ENCODE measurements at places on chromosomes 5 and 9.

DNA sequence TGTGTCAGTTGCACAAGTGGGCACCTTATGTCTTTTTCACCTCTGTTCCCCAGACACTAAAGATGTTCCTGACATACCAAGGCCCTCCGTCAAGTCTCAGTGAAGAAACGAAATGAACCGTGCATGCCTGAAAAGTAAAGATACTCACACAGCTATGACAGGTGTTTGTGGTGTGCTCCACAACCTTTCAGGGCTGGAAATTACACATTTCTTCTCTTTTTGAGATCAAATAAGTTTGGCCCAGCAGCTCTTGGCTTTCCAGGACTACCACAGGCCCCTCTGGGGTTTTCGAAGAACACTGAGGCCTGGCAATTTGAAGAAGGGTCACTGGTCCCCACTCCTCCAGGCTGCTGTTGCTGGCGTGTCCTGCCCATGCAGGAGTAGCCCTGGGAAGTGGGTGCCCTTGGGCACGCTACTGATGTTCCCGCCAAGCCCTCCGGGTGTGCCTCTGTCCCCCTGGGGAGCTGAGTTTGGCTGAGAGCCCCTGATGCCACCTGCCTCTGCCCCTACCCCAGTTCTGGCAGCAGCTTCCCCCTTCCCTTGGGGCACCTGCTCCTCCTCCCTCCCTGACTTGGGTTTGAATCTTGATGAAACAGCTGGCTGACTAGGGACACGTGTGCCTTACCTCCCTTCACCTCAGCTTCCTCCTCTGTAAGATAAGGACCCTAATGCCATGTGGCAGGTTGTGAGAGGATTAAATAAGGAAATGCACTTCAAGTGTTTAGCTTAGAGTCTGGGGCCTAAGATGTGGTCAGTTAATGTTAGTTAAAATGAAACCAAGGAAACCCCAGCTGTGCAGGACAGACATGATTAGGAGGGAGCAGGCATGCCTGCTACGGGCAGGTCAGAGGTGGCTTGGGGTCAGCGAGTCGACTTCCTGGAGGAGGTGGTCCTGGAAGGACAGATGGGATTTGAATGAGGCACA is 49.1 kb upstream of the GADD45G start:
- peak; percentile 8 for DNase-seq

DNA sequence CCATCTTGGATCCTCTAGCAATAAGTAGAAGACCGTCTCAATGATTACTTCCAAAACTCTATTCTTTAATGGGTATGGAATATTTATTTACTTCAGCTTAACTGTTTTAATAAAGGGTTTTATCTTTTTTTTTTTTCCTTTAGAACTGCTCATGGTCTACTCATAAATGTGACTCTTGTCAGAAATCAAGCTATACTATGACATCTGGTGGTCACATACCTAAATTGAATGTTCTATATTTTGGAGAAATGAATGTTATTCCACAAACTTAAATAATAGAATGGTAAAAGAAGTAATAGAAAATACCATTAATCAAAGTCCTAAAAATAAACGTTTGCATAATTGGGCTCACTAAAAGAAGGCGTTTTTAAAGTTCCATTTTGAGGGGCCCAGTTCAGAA is 131.2 kb upstream of the PLCXD3 start:
- no peak for DNase-seq

DNA sequence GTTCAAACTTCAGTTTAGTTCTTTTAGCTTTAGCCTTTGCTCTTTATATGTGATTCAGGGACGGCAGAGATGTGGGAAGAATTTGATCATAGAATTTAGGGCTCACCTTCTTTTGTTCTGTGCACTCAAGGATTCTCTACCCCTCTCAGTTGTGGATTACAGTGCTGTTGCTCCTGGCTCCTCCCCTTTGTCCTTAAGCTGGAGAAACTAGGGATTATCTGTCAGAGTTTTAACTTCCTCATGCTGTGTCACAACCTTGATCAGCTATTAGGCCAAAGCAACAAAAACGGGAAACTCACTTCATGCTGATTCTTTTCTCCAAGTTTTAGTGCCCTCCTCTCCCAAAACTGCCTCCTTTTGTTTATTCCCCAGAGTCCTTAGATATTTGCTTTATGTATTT is 13.0 kb upstream of the PCDHAC2 start:
- no peak for DNase-seq

DNA sequence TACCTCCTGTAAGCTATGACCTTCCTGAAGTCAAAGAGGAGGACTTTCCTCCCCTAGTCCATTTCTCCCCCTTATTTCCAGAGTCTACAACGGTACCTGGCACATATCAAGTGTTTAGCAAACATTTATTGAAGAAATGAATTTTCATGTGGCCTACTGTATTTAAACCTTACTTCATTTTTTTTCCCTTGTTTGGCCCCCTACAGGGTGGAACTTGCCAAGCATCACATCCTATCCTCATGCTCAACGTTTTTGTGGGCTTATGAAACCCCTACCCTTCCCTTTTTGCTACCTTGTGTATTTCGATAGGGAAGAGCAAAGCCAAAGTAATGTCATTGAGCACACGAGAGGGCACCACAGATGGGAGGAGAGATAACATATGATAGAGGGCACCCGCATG is 1857.8 kb upstream of the WWC1 start:
- DNase-seq: no peak

DNA sequence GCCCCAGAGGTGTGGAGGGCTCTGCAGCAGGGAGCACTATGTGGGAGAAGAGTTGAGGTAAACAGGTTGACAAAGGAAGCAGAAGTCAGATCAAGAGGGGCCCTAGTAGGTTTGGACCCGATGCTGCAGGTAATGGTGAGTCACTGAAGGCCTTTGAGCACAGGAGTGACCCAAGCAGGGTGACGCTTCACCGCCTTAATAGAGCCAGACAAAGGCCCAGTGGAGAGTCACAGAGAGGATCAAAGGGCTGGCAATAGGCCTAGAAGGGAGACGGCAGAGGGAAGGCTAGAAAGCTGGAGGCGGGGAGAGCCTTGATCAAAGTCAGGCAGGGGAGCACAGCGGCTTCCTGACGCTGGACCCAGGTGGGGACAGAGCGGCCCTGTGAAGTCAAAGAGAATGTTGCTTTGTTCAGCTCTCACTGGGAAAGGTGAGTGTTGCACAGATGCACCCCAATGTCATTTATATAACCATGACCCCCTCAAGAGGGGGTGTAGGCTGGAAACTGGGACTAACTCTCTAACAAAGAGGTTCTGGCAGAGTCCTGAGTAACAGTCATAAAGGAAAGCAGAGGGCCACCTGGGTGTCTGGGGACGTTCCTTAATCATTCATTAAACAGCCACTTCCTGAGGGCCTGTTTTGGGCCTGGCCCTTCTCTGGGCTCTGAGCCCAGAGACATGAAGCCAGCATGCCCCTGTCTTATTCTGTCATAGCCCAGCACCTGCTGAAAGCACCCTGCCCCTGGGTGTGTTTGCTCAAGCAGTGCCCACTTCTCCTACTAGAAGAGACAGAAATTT is 9.8 kb upstream of the CPLX2 start:
- no peak for DNase-seq

- no peak for DNase-seq
Observed at GRCh38 chr5:164115420-164115819, 610.0 kb downstream of the MAT2B start.

GRCh38 chr5:136182618-136183017 is 10.3 kb downstream of the SMIM32 start:
- no peak for DNase-seq

DNA sequence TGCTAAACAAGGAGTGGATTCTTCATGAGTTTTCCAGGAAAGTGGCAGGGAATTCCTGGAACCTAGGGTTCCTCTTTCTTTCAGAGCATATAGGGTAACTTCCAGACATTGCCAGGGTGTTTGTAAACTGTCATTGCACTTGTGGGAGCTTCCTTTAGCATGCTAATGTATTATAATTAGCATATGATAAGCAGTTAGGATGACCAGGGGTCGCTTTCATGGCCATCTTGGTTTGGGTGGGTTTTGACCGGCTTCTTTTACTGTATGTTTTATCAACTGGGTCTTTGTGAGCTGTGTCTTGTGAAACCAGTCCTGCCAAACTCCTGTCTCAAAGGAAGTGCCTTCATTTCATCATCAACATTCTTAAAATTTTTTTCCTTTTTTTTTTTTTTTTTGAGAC is 11.9 kb upstream of the MELK start:
- DNase-seq: no peak

DNA sequence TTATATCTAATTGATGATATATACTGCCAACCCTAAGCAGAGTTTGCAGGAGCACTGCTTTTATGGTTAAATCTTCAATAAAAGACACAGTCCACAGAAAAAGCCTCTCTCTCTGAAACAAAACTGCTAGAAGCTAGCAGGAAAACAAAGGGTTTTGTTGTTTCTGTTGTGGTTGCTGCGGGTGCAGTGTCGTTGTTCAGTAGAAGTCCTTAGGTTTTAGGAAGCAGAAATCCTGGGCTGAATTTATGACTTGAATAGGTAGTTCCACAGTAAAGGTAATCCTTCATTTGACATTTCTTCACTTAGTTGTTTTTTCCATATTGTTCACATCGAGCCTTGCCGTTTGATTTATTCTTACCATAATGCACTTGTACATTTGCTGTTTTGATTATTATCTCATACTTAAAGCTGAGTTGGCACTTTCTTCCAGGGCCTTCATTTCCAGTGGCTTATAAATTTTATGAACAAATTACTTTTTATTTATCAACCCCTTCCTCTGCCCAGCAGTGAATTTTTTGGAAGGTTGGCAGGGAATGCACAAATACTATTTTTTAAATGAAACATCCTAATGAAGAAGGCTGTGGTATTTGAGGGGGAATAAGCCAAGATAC is 209.6 kb upstream of the SLC30A5 start:
- no peak for DNase-seq

GRCh38 chr5:137737349-137738131 is 1.7 kb upstream of the KLHL3 start:
- peak; percentile 98 for DNase-seq

GRCh38 chr5:91313757-91314673 is 69.1 kb downstream of the ARRDC3 start:
- DNase-seq: peak; percentile 91

GRCh38 chr9:110036286-110036685 is 171.7 kb downstream of the C9orf152 start:
- DNase-seq: no peak

GRCh38 chr9:97758334-97758916 is 61.3 kb upstream of the XPA start:
- DNase-seq: no peak

DNA sequence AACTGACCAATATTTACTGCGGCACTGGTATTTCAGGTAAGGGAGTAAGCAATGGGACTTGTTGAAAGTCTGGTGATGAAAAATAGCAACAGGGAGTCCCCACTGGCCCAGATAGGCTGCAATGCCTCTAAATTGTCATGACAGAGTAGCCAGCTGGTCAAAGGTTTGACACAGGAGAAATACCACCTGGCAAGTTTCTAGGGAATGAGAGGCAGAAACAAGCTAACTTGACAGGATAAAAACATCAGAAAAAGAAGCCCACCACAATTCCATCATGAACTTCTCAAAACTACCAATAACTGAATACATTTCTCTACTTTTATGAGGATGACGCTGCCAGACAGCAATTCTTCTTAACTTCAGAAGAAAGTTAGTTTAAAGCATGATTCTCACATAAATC is 99.8 kb downstream of the STRBP start:
- DNase-seq: no peak

GRCh38 chr9:126403397-126403796 is 76.8 kb downstream of the MVB12B start:
- no peak for DNase-seq

GRCh38 chr5:10793785-10794184 is 32.8 kb upstream of the DAP start:
- no peak for DNase-seq

DNA sequence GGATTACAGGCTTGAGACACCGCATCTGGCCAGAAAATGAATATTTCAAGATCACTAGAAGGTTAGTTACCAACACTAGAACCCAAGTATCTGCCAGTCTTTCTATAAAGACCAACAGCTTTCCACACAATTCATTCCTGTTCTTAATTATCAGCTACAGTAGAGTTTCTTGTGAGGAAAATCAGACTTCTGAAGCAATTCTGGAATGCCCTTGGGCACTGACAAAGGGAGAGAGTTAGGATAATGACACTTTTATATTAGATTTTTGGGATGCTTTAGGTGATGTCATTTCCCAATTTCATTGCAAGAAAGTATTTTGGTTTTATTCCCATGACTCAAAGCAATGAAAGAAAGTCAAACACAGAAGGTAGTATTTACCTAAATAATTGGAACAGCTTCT is 497.0 kb upstream of the TUSC1 start:
- DNase-seq: no peak

GRCh38 chr5:4199049-4199841 is 603.6 kb downstream of the IRX1 start:
- no peak for DNase-seq

- DNase-seq: no peak
Observed at GRCh38 chr9:137630679-137631078, 11.9 kb downstream of the EHMT1 start.

DNA sequence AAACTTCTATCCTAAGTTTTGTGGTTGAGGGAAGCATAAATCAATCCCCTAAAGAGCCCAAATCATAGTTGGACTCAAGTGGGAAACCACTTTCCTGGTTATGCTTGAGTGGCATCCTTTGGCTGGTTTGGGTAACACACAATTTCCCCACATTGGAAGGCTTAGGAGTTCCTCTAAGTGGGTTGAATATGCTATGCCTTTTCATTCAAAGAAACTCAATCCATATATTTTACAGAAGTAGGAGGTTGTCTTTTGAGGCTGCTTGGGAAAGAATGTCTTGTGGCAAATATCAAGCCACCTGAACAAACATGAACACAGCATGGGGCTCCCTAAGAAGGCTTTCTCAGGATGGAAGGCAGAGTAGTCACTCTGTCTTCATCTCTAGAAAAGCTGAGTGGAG is 121.1 kb downstream of the SPATA31D1 start:
- no peak for DNase-seq

DNA sequence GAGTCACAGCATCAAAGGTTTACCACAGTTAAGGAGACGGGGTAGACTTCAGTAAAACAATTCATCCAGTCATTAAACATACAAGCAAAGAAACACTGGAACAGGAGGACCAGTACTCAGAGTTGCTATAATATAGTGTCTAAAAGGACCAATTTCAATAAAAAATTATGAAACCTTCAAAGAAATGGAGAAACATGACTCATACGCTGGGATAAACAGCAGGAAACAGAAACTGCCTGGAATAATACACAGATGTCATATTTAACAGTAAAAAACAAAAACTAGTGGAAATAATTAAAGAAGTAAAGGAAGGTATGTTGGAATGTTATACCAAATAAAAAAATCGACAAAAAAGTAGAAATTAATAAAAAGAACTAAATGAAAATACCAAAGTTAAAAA is 1075.9 kb downstream of the NR2F1-AS1 start:
- DNase-seq: peak; percentile 87

DNA sequence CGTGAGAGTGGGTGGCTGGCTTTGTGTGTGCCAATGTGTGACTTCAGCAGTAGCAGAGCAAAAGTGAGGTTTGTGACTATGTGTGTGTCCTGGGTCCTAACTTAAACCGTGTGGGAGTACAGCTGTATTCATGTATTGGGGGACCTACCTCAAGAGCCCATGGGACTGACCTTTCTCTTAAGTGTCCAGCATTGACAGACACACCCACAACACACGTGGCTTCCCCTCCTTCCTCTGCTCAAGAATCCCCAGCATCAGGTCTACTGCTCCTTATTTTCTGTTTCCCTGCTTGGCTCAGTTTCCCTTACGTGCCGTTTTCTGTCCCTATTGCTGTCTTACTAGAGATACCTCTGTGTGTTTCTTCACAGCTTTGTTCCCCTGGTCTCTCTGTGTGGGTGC is 616 bp downstream of the IL11RA start:
- DNase-seq: no peak

GRCh38 chr5:78738693-78739300 is 90.2 kb upstream of the LHFPL2 start:
- DNase-seq: no peak

GRCh38 chr9:29850664-29851063 is 2277.4 kb upstream of the C9orf72 start:
- DNase-seq: no peak

- no peak for DNase-seq
Observed at GRCh38 chr5:174448662-174449061, 275.7 kb upstream of the MSX2 start.

Measured in endothelial cell of umbilical vein (primary cell).